GM10248 (cell line): ENCODE measurements at places on chromosomes 6 and 20.

DNA sequence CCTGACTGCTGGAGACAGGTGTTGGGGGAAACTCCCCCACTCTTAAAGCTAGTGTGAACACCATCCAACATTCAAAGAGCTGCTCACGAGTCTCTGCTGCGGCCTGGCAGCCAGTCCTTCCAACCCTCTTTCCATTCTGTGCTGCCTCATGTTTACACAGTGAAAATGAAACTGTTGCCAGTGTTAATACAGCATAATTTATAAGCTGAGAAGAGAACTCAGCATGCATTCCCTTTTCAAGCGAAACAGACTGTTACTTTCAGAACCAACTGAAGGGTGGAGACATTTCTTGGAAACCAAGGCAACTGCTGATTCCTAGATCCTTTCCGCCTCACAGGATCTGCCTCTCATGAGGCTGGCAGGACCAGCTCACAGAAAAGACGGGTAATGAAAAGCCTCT lies 533.8 kb upstream of the ID4 start:
- DNase-seq: no peak

- no peak for DNase-seq
Measured at GRCh38 chr20:34626992-34627391, 49.9 kb downstream of the PIGU start.

GRCh38 chr20:38196592-38196991 lies 31.5 kb upstream of the TGM2 start:
- no peak for DNase-seq

GRCh38 chr20:38498909-38499308 lies 26.3 kb downstream of the RALGAPB start:
- DNase-seq: no peak
